ENCODE measurements at places on chromosomes 7 and 10.
A peak's percentile ranks its signal among the peaks of the same experiment; 100 is the strongest.

- H3K27me3 ChIP-seq: no peaks in the 10 kb centered on the region
- H3K36me3 ChIP-seq: no peaks in the 10 kb centered on the region
These were observed 60.8 kb upstream of the SP4 start for GRCh38 chr7:21367081-21367480.

GRCh38 chr7:25360451-25360850 lies 132.2 kb upstream of the NPVF start:
- no peaks in the 10 kb centered on the region for H3K36me3 ChIP-seq
- no peaks in the 10 kb centered on the region for H3K4me1 ChIP-seq
- H3K27me3 ChIP-seq: no peaks in the 10 kb centered on the region

DNA sequence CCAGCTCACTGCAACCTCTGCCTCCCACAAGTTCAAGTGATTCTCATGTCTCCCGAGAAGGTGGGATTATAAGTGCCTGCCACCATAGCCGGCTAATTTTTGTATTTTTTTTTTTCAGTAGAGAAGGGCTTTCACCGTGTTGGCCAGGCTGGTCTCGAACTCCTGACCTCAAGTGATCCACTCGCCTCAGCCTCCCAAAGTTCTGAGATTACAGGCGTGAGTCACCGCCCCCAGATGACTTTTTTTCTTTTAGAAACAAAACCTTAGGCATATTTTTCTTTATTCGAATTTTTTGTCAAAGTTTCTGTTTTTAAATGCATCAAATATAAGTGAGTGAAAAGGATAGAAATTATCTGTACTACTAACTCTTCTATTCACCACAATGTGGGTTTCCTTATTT lies 113.1 kb downstream of the LRRC4 start:
- no peak for DNase-seq
- peak overlapping the region; percentile 6 for H3K27ac ChIP-seq
- H3K4me1 ChIP-seq: peaks cover 81% of the 10 kb centered on the region
- H3K36me3 ChIP-seq: peaks cover 4% of the 10 kb centered on the region

DNA sequence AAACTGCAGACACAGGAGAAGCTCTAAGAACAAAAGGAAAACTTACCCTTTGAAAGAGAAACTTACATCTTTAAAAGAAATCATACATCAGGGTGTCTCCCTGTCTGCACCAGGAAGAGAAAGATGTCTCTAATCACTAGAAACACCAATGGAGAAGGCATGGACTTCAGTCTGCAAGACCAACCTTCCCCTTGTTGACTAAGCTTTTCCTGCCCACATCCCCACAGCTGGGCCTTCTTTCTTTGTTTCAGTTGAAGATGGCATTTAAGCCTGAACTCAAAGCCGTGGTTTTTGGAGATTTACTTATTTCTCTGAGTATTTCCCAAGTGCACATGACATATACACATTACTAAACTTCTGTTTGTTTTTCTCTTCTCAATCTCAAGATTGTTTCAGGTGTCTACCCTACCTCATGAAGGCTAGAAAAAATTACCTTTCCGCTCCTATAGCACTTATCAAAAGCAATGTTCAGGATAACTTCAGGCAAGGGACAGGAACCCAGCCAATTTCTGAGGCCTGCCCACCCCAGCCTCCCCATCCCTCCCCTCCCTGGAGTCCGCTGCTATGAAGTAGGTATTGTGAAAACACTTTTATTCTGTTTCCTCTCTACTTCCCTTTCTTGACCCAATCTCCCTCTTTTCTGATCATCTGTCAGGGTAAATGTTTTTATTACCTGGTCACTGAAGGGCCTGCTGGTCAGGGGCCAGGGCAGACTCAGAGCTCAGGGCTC lies 2.8 kb upstream of the SLC29A3 start:
- H3K27me3 ChIP-seq: 0 out of 2 replicates have a peak, but pooled peaks cover 5% of the 10 kb centered on the region
- no peak overlapping the region for H3K4me3 ChIP-seq
- no peaks in the 10 kb centered on the region for H3K36me3 ChIP-seq
- peaks cover 10% of the 10 kb centered on the region for H3K4me1 ChIP-seq
- DNase-seq: no peak

GRCh38 chr10:89490596-89491335 lies 44.6 kb downstream of the SLC16A12 start:
- H3K27ac ChIP-seq: no peak overlapping the region
- H3K27me3 ChIP-seq: no peaks in the 10 kb centered on the region
- H3K4me3 ChIP-seq: no peak overlapping the region
